CD4-positive, CD25-positive, alpha-beta regulatory T cell (primary cell): ENCODE measurements at places on chromosomes 4 and X.

DNA sequence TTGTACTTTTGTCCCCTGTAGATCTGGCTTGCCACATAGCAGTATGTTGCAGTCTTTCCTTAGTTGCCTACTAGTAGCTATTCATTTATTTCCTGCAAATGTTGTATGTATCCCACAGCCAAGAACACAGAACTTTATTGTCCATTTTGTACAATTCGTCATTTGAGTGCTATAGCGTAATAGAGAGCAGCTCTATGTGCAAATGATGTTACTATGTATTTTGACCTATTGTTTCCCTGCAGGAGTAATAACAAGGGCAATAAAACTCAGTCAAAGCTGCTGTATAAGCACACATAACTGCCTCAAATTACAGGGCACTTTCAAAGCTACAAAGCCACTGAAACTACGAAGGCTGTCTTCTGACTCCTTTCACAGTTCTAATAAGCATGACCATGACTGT is 48.1 kb downstream of the NRK start:
- no peak for DNase-seq

DNA sequence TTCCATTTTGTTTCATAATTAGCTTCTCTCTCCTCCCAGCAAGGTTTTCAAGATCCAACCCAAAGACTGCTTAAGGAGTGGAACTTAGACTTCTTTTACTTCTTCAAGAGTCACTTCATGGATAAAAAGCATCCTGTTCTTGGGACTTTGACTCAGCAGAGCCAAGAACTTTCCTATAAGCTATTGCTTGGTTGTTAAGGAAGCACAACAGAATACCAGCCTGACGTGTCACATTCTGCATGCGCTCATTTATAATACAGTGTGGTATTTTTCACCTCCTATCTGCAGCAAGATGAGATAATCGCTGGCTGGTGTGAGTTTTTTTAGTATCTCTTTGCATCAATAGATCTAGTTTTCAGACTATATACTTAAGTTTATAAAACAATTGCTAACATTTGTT is 152.1 kb downstream of the PALLD start:
- no peak for DNase-seq

GRCh38 chr4:169132561-169133305 is 122.7 kb upstream of the CBR4 start:
- no peak for DNase-seq

GRCh38 chr4:3688018-3688998 is 77.9 kb upstream of the ADRA2C start:
- DNase-seq, result no peak

DNA sequence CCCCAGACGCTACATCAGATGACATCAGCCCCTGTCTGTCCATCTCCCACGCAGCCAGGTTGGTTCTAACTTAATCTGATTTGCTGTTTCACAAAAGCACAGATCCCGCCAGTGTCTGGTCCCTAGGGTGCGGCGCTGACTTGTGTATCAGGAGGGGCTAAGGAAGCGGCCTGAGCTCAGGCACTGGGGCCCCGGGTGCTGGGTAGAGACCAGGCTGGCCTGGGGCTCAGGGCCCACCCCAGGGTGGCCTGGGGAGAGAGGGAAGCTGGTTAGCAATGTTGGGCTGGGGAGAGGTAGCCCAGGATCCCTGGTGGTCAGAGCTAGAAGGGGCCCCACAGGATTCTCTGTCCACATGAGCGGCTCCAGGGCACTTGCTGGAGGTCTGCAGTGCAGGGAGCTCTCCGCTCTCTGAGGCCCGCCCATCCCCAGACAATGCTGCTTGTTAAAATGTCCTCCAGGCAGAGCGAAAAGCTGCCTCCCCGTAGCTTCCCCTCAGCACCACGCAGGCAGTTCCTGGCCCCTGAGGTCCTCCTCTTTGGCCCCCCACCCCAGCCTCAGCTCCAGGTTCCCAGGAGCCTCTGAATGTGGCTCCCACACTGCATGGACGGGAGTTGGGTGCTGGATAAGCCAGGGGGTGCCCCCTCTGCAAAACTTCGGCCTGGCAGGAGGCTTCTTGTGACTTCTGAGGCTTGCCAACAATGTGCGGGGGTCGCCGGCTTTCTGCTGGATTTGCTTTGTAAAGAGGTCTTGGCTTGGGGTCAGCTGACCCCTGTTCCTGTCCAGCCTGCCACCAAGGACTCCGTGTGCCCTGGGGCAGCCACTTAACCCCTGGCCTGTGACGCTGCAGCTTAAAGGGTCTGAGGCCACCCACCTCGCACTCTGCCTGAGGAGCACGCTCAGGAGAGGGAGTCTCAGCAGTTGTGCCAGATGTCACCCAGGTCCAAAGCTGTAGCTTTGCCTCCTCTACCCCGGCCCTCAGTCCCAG is 112.9 kb downstream of the CPZ start:
- DNase-seq, result no peak

DNA sequence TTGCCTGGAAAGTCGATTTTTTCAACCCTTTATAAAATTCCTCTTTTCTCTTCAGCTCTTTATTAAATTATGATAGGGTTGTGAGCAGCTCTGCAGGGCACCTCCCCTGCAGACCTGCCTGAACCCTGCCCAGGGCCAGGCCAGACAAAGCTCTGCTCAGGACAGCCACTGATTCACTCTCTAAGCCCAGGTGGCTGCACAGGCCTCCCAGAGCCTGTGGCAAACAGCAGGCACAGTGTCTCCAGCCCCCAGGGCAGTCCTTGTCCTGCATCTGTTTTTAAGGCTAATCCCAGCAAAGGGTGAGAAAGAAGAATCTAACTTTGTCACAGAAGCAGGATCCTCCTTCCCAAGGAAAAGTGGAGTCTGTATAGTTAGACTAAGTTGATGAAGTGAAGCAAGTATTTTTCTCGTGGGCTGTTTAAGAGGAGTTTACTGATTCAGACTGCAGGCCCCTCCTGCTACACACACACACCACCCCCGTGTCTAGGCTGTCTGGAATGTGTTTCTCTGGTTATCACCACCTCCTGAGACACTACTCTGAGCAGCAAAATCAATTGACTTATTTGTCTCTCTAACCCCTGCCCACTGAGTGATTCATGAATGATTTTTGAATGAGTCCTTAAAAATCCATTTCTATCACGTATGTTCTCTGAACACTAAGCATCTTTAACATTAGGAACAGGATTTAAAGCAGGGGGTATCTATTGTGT is 101.7 kb downstream of the CHIC2 start:
- DNase-seq, result no peak

DNA sequence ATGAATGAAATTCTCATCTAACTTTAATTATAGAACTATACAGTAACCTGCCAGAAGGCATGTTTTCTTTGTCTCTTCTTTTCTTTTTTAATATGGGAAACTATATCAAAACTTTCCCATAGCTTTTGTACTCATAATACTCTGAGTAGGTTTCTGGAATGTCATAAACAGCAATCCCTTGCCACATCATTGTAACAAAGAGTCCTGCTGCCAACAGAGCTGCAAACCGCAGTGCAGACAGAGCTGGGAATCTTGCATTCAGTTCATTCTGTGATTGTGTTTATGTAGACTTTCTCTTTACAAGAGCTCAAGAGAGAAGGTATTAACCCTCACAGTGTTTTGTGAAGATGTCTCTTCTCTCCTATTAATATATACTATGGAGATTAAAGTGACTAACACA is 304.4 kb upstream of the SLIT2 start:
- no peak for DNase-seq

- DNase-seq, result no peak
Observed at GRCh38 chr4:103012551-103012950, 7.0 kb downstream of the SLC9B1 start.

GRCh38 chr4:80361329-80361900 is 25.9 kb downstream of the CFAP299 start:
- DNase-seq, result peak; percentile 53

DNA sequence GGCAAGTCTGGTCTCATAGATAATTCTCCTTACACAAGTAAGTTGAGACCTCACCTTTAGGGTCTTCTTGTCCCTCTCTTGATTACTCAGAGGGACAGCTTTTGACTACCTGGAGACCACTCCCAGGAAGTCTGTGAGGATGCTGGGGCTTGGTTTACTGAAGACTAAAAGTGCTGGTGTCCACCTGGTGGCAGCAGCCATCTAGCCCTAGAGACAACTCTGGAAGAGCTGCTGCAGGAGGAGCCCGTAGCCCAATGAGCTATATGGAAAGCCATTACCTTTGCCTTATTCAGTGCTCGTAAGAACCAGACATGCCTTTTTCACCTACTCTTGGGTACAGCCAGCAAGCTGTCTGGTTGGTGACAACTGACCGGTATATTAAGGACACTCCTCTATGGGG is 7.3 kb downstream of the FGFBP2 start:
- no peak for DNase-seq

- no peak for DNase-seq
Observed at GRCh38 chrX:115642311-115642710, 81.3 kb downstream of the PLS3 start.

- DNase-seq, result no peak
Observed at GRCh38 chrX:50333308-50333707, 128.7 kb downstream of the CCNB3 start.

GRCh38 chrX:129840344-129840743 is 3.3 kb downstream of the ZDHHC9 start:
- no peak for DNase-seq

DNA sequence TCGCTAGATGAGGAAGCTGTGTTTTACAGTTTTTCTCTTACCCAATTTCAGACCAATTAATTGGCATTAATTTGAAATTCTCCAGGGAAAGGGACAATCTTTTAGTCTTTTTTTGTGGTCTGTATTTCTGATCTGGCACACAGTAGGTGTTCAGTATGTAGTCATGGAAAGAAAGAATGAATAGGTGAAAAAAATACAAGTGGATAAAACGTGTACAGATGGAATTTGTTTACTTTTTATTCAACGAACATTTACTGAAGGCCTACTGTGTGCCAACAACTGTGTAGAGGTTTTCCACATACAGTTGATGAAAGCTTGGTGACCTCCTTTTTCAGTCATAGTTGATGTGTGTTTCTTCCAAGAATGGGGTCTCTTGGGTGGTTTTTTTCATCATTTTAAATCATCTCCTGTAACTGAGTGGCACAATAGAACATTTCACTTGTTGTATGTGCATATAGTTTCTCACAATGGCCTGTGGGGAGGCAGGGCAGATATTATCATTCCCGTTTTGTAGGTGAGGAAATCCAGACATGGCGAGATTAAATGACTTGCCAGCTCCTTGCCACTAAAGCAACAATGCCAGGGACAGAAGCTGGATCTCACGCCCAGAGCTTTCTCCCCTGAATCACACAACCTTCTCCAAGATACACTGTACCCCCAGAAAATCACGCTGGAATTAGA is 102.4 kb downstream of the CEP135 start:
- no peak for DNase-seq

- DNase-seq, result no peak
Observed at GRCh38 chr4:37279894-37280592, 35.5 kb downstream of the NWD2 start.

- no peak for DNase-seq
Observed at GRCh38 chrX:14920196-14920595, 47.0 kb downstream of the MOSPD2 start.

- no peak for DNase-seq
Observed at GRCh38 chr4:7638489-7638888, 203.8 kb upstream of the PSAPL1 start.

DNA sequence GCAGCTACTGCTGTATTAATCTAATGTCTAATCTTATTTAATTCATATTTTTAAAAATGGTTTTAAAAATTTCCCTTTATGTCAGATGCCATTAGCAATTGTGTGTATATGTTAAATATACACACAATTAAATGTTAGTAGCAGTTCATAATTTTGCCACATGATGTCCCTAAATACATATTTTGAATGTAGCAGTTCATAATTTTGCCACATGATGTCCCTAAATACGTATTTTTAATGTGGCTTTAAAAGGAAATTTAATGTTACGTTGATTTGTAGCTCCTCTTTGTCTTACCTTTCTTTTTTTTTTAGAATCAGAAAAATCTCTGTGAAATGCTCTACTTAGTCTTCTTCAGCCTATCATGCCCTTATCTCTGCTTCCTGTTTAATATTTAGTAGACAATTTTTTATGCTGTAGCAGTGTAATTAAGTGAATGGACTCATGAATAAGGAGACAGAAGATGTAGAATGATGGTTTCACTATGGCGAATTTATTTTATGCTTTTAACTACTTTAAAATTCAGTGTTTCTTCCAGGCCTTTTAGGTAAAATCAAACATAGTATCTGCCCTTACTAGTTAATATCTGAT is 26.1 kb downstream of the RBM46 start:
- DNase-seq, result peak; percentile 4

- no peak for DNase-seq
Observed at GRCh38 chr4:154084864-154085263, 296.0 kb upstream of the SFRP2 start.

DNA sequence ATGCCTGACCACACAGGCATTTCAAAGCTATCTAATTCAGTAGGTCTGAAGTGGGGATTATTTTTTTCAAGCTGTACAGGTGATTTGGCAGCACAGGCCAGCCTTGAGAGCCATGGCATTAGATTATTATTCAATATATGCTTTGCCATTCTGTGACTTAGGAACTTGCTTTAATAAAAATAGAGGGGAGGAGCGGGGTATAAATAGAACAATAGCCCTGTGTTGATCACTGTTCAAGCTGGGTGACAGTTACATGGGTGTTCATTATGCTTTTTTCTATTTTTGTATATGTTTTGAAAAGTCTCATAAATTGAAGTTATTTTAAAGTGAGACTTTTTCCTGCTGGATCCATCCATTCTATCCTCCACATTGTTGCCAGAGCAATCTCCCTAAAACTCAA is 20.3 kb downstream of the HUWE1 start:
- no peak for DNase-seq

GRCh38 chr4:127521463-127521862 is 111.3 kb upstream of the INTU start:
- no peak for DNase-seq

DNA sequence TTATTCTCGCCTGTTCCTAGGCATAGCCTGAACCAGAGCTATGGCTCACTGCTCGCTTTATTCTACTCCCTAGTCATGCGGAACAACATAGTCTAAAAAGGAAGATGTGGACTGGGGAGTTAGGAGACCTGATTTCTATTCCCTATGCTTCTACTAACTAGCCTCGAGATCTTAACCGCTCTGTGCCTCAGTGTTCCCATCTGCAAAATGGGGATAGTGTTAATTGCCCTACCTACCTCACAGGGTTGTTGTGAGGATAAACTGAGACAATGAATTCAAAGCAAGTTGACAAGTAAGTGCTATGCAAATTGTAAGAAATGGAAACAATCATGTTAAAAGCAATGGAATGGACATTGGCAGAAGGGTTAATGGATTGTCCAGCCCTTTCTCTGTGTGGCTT is 102.1 kb downstream of the AKAP4 start:
- DNase-seq, result no peak

GRCh38 chr4:600850-601515 is 24.4 kb upstream of the PDE6B start:
- no peak for DNase-seq

- no peak for DNase-seq
Observed at GRCh38 chr4:168796362-168797106, 213.5 kb downstream of the CBR4 start.

GRCh38 chrX:37825215-37825842 is 22.0 kb downstream of the DYNLT3 start:
- peak; percentile 28 for DNase-seq

- no peak for DNase-seq
Observed at GRCh38 chr4:101074326-101074725, 273.0 kb downstream of the PPP3CA start.
